Calu3 (cell line): ENCODE measurements at places on chromosomes 6 and 20. TPM values are rescaled to one million over a fixed set of nuclear protein-coding genes. Genes with fewer than 3 reads are reported as not detected.

DNA sequence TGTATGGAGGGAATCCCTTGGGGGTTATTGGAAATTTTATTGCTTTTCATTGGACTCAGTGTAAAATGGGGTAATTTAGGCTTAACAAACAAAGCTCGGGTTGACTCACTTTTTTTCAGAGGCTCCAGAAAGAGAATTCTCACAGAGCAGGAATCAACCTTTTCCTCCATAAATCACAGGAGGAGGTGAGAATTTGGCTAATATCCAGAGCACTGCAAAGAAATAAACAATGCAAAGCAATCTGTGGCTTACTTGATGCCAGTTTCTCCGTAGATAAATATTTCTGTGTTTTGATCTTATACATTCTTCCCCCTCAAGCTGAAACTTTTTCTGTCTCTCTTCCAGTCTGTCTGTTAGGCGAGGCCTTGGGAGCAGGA lies 176.6 kb downstream of the TSHZ2 start:
- DNase-seq = no peak

- no peak for DNase-seq
These were observed 28.6 kb upstream of the SLC52A3 start for GRCh38 chr20:796921-797320.

- no peak for DNase-seq
These were observed 123.7 kb downstream of the CCDC170 start for GRCh38 chr6:151617539-151617938.

DNA sequence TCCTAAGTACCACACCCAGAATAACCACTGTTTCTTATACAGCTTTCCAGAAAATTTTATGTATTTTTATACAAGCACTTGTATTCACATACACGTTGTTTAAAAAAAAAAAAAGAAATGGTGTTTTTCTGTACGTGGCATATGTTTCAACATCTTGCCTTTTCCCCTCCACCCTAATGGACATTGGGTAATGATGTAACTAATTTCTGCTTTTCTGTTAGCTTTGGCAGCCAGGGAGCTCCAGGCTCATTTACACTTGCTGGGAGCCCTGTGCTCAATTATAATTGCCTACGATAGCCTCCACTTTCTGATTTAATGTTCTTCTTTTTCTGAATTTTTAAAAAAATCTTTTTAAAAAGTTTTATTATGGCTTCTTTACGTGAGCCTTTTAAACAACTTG lies 352.4 kb downstream of the UTRN start:
- DNase-seq = no peak

Gene PSORS1C2
- total RNA-seq = not detected in 2 replicates
